DMS153 (cell line): ENCODE measurements at places on chromosomes 3 and 15.

GRCh38 chr3:184277366-184277765 is 1.5 kb downstream of the ECE2 start:
- DNase-seq: no peak

- no peak for DNase-seq
These were observed 100.7 kb downstream of the GALK2 start for GRCh38 chr15:49270541-49271421.

GRCh38 chr3:152109038-152109437 is 159.7 kb upstream of the MBNL1 start:
- no peak for DNase-seq

GRCh38 chr3:101941318-101942040 is 92.2 kb downstream of the NFKBIZ start:
- no peak for DNase-seq

- no peak for DNase-seq
These were observed 42.9 kb downstream of the FNDC3B start for GRCh38 chr3:172082269-172082668.

GRCh38 chr3:158737976-158738615 is 5.8 kb upstream of the RARRES1 start:
- no peak for DNase-seq

DNA sequence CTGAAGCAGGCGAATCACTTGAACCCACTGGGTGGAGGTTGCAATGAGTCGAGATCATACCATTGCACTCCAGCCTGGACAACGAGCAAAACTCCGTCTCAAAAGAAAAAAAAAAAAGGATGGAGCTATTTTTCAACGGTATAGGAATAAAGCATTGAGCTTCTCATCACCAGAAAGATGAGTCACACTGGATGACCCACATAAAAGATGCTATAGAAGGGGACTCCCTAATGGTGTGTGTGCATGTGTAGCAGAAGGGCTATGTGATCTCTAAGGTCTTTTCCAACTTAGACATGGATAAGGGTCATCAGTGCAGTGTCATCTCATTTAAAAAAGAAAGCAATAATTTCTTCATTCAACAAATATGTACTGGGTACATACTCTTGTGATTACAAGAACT is 476.0 kb downstream of the MFSD1 start:
- DNase-seq: no peak

- DNase-seq: no peak
These were observed 110.3 kb upstream of the TMEM108 start for GRCh38 chr3:132927896-132928295.

DNA sequence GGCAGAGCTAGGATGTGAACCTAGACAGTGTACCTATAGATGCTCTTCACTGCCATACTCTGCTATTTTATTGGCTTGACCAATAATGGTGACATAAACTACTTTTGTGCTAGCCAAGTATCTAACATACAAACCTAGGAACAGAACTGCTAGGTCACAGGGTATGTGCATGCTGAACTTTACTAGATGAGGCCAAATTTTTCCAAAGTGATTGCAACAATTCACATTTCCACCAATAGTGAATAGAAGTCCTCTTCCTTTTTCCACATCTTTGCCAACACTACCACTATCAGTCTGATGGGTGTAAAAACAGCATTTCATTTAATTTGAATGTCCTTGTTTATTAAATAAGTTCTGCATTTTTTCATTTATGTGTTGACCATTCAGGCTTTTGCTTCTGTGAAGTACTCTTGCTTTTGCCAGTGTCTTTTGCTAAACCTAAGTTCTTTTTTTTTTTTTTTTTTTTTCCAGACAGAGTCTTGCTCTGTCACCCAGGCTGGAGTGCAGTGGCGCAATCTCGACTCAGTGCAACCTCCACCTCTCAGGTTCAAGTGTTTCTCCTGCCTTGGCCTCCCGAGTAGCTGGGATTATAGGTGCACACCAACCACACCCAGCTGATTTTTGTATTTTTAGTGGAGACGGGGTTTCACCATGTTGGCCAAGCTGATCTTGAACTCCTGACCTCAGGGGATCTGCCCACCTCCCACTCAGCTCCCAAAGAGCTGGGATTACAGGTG is 54.1 kb downstream of the DCAF1 start:
- no peak for DNase-seq

DNA sequence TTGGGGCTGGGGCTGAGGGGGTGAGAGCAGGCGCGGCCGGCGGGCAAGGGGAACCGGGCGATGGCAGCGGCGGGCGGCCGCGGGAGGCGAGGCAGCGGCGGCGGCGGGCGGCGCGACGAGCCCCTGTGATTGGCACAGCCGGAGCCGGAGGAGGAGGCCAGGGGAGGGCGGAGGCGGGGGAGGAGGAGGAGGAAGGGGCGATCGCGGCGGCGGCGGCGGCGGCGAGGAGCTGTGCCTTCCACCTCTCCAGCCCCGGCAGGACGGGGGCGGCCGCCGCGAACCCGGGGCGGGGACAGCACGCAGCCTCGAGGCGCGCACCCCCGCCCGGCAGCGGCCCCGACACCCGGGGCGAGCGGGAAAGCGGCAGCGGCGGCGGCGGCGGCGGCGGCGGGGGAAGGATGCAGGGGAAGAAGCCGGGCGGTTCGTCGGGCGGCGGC is at the start of gene SLCO3A1:
TSS of gene SLCO3A1 (plus strand) at position 198 of the 437 bp plus-strand sequence.
- no peak for DNase-seq

DNA sequence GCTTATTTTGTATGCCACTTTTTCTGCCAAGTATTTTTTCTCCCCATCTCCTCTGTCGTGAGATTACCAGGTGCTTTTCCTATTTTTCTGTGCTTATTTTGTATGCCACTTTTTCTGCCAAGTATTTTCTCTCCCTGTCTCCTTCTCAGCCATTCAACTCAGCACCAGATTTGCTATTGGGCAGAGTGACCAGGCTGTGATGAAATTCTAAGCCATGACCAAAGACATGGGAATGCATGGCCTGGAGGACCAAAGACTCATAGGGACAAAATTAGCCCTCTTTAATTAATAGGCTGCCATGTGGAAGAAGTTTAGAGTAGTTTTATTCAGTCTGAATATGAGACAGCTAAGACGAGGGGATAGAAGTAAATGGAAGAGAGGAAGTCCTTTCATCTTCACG is 257.4 kb downstream of the SQOR start:
- DNase-seq: no peak

- DNase-seq: no peak
These were observed 22.5 kb upstream of the OTOL1 start for GRCh38 chr3:161474139-161474538.

DNA sequence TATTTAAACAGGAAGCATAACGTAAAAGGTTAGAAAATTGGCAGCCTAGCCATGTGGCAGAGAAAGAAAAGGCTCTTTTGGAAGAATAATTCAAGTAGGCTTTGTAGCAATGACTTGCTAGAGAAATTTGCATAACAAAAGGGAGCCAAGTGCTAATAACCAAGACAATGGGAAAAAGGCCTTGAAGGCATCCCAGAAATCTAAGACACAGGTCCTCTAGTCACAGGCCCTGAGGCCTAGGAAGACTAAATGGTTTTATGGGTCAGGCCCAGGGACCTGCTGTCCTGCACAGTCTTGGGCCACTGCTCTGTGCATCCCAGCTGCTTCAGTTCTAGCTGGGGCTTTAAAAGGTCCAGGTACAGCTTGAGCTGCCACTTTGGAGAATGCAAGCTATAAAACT is 78.5 kb downstream of the FGF7 start:
- no peak for DNase-seq

GRCh38 chr15:94259863-94260262 is 28.5 kb downstream of the MCTP2 start:
- no peak for DNase-seq

DNA sequence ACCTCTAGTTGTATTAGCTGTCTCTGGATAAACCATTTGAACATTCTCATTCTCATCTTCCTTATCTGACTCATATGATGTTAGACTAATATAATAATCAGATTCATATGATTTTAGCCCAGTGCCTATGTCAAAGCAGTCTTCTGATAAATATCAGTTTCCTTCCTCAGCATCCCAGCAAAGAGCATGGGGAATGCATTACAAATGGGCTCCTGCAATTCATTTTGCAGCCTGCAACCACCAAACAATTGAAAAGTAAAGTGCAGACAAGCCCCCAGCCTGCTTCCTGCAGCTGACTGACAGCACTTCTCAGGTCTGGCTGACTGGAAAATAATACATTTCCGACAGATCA is 78.2 kb upstream of the STAC start:
- no peak for DNase-seq

DNA sequence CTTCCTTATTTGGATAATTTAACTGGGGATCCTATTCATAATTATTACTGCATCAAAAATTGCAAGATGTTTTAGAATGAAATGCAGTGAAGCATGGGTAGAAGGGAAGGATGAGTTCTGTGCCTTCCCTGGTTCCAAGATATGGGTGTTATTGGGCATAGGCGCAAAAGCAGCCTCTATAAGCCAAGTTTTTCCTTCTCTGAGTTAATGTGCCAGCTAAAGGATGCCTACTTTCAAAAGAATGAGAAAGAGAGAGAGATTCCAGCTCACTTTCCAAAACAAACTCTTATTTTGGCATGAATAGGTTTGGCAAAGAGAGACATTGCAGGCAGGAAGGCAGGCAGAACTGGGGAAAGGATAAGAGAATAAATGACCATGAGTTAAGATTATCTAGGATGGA is 270.2 kb downstream of the TAFA4 start:
- DNase-seq: no peak

DNA sequence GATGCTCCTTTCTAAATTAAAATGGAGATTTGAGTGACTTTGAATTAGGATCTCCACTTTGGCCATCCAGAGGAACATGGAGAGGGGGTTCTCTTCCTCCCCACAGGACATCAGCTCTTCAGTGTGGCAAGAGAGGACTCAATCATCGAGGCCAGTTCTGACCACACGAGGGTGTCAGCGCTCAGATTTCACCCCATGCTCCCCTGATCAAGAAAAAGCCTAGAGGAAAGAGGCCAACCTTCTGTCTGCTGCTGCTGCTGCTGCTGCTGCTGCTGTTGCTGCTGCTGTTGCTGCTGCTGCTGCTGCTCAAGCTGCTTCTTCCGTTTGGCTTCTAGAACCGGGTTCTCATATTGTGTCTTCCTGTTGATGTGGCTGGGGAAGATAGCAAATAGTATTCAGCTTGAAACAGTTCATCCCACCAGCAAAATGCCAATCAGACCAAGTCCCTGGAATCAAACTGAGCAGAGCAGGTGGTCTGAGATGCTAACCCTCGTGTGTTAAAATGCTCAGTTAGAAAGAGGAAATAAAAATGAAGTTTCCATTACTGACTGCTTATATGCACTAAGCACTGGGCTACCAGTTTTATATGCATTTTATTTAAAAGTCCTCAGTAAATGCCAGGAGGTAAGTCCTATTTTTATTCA is 599.0 kb downstream of the MAGI1 start:
- peak; percentile 16 for DNase-seq
